ENCODE measurements at places on chromosomes 2 and 18. TPM values are rescaled to one million over a fixed set of nuclear protein-coding genes. Genes with fewer than 3 reads are reported as not detected.

Gene FABP1
- total RNA-seq: not detected

Gene SP5
- 0.39 TPM for total RNA-seq

Gene GNAL
- 2.7 TPM for total RNA-seq

Gene NEB
- not detected for total RNA-seq

Gene MC5R
- total RNA-seq: 0.69 TPM

Gene GDF7
- not detected for total RNA-seq

Gene TMEM37
- total RNA-seq: 0.56 TPM

Gene UBE2F
- 121 TPM for total RNA-seq

Gene REG1B
- total RNA-seq: not detected

Gene AOX1
- total RNA-seq: 19.1 TPM

Gene AGXT
- total RNA-seq: not detected

Gene LAMA3
- 16.0 TPM for total RNA-seq

Gene TMEM198
- total RNA-seq: 5.9 TPM

Gene RNF152
- 0.99 TPM for total RNA-seq

Gene RASGRP3
- total RNA-seq: 3.4 TPM

Gene GAREM2
- total RNA-seq: 0.33 TPM

Gene MARCO
- total RNA-seq: not detected

Gene IL1RL2
- not detected for total RNA-seq

Gene NRP2
- not detected for total RNA-seq

Gene CPO
- not detected for total RNA-seq

Gene ZRANB3
- 7.1 TPM for total RNA-seq

Gene CD207
- total RNA-seq: not detected

Gene MOGAT1
- not detected for total RNA-seq

Gene PKDCC
- total RNA-seq: 24.0 TPM

Gene PSMD1
- total RNA-seq: 95.6 TPM

Gene PTPRN
- not detected for total RNA-seq

Gene SDC1
- total RNA-seq: 40.5 TPM

Gene CNGA3
- total RNA-seq: not detected

Data from MG63 (cell line).